Activated CD4-positive, alpha-beta memory T cell treated with anti-CD3 and anti-CD28 coated beads, Interleukin-2, amount 10 ng/mL, durations not matched to agents 7 days and 5 days (primary cell): ENCODE measurements at places on chromosomes 6 and 20. TPM values are rescaled to one million over a fixed set of nuclear protein-coding genes. Genes with fewer than 3 reads are reported as not detected.

SLC16A10 gene
- total RNA-seq, result 1.4 TPM

SMPDL3A gene
- 0.13 TPM for total RNA-seq

APCDD1L gene
- not detected for total RNA-seq

OR2J3 gene
- not detected for total RNA-seq

GRM1 gene
- total RNA-seq, result not detected

EDN3 gene
- 0.25 TPM for total RNA-seq

MUC21 gene
- not detected for total RNA-seq

- H3K27ac ChIP-seq, result no peak overlapping the region
- no peaks in the 10 kb centered on the region for H3K4me1 ChIP-seq
- H3K36me3 ChIP-seq, result no peaks in the 10 kb centered on the region
- DNase-seq, result no peak
- peaks cover 45% of the 10 kb centered on the region for H3K27me3 ChIP-seq
Measured at GRCh38 chr6:40844246-40844645, 194.8 kb downstream of the UNC5CL start.

- no peak overlapping the region for H3K4me3 ChIP-seq
- H3K36me3 ChIP-seq, result no peaks in the 10 kb centered on the region
- H3K27ac ChIP-seq, result no peak overlapping the region
Measured at GRCh38 chr6:10368861-10369260, 46.0 kb downstream of the TFAP2A start.

DNA sequence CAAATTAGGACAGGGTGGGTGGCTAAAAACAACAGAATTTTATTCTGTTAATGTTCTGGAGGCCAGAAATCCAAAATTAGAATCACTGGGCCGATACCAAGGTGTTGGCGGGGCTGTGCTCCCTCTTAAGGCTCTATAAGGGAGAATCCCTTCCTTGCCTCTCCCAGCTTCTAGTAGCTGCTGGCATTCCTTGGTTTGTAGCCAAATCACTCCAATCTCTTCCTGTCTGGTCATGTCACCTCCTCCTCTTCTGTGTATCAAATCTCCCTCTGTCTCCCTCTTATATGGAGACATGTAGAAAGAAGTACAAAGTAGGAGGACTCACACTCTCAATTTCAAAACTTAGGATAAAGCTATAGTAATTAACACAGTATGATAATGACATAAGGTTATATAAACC is 102.9 kb upstream of the SIRPA start:
- no peaks in the 10 kb centered on the region for H3K4me1 ChIP-seq
- no peak overlapping the region for H3K4me3 ChIP-seq
- DNase-seq, result no peak
- H3K36me3 ChIP-seq, result no peaks in the 10 kb centered on the region
- peaks cover 48% of the 10 kb centered on the region for H3K27me3 ChIP-seq

DNA sequence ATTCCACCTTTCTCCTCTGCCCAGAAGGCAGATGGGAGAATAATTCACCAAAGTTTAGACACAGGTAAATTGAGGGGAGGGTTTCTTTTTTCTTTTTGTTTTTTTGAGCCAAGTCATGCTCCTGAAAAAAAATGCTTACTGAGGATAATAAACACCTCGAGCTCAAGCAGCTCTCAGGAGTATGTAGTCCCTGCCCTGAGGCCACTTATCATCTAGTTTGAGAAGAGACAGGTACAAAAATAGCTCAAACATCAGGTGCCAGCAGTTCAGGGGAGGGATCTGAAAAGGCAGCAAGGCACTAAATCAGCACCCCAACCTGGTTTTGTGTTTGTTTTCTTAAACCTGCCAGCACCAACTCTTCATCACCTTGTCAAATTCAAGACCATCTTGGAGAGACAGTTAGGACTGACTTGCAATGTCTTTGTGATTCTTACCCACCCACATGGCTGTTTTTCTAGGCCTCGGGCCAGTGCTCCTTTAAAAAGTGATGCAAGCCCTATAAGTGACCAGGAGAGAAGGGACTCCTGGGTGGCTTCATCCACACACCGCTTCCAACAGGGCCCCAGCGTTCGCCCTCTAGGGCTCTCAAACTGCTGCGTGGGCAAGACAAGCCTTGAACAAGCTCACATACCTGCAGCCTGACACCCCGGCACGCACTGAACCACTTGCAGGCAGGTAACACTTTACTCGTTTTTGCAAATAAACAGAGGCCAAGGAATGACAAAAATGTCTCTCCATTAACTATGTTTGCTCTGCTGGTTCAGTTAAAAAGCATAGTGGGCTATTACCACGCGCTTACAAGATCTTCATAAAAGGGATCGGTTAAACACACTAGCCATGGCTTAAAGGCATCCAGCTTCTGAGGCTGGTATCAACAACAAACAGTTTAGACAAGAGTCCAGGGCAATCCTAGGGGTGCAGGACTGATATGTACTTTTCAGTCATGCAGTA is 13.9 kb downstream of the JAG1 start:
- no peak overlapping the region for H3K4me3 ChIP-seq
- H3K27me3 ChIP-seq, result peaks cover 51% of the 10 kb centered on the region
- H3K4me1 ChIP-seq, result no peaks in the 10 kb centered on the region
- H3K27ac ChIP-seq, result no peak overlapping the region

DNA sequence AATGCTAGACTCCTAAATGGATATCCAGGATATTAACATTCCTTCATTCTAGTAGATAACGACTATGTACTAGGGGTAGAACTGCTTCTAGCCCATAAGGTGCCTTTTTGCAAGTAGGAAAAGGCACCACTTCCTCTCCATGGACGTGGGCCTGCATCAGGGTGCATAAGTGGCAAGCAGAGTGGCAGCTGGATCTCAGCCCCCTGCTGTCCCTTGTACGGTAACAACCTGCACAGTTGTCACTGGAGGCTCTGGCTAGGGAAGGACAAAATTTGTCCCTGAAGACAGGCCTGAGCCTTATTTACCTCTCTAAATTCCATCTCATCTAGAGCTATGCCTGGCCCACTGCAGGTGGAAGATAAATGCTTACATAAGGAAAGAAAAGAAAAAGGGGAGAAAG is 42.5 kb upstream of the SAYSD1 start:
- no peaks in the 10 kb centered on the region for H3K27me3 ChIP-seq
- no peak overlapping the region for H3K27ac ChIP-seq
- peaks cover 12% of the 10 kb centered on the region for H3K4me1 ChIP-seq
- DNase-seq, result no peak
- no peak overlapping the region for H3K4me3 ChIP-seq
- peaks cover 6% of the 10 kb centered on the region for H3K36me3 ChIP-seq

- no peaks in the 10 kb centered on the region for H3K4me1 ChIP-seq
- H3K27ac ChIP-seq, result no peak overlapping the region
- no peak overlapping the region for H3K4me3 ChIP-seq
- H3K27me3 ChIP-seq, result no peaks in the 10 kb centered on the region
- H3K36me3 ChIP-seq, result no peaks in the 10 kb centered on the region
Measured at GRCh38 chr6:126947070-126947469, 171.4 kb upstream of the RSPO3 start.

GRCh38 chr6:5751525-5752390 is 255.0 kb downstream of the NRN1 start:
- no peak for DNase-seq
- H3K27ac ChIP-seq, result no peak overlapping the region
- peaks cover 7% of the 10 kb centered on the region for H3K36me3 ChIP-seq
- no peak overlapping the region for H3K4me3 ChIP-seq
- no peaks in the 10 kb centered on the region for H3K27me3 ChIP-seq

GRCh38 chr6:104788400-104788799 is 71.3 kb downstream of the HACE1 start:
- peak overlapping the region; percentile 11 for H3K4me3 ChIP-seq
- H3K4me1 ChIP-seq, result peaks cover 44% of the 10 kb centered on the region
- peak overlapping the region; percentile 71 for H3K27ac ChIP-seq
- DNase-seq, result no peak
- H3K36me3 ChIP-seq, result peaks cover 18% of the 10 kb centered on the region

DNA sequence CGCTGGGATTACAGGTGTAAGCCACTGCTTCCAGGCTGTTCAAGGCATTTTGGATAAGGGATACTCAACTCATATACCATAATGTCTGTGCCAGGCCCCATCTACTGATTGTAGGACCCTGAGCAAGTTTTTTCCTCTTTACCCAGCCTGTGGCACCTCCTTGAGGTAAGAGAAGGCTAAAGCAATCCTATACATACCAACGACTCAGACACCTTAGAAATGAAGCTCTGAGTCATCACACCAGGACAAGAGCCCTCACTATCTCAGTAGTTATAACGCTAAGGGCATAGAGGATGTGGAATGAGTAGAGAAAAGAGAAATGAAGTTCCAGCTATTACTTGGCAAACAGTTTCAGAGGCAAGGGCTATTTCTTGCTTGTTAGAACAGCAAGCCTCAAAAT is 16.9 kb downstream of the NDRG3 start:
- H3K36me3 ChIP-seq, result no peaks in the 10 kb centered on the region
- peak overlapping the region; percentile 54 for H3K27ac ChIP-seq
- no peak for DNase-seq
- H3K4me1 ChIP-seq, result peaks cover 30% of the 10 kb centered on the region
- no peak overlapping the region for H3K4me3 ChIP-seq

DNA sequence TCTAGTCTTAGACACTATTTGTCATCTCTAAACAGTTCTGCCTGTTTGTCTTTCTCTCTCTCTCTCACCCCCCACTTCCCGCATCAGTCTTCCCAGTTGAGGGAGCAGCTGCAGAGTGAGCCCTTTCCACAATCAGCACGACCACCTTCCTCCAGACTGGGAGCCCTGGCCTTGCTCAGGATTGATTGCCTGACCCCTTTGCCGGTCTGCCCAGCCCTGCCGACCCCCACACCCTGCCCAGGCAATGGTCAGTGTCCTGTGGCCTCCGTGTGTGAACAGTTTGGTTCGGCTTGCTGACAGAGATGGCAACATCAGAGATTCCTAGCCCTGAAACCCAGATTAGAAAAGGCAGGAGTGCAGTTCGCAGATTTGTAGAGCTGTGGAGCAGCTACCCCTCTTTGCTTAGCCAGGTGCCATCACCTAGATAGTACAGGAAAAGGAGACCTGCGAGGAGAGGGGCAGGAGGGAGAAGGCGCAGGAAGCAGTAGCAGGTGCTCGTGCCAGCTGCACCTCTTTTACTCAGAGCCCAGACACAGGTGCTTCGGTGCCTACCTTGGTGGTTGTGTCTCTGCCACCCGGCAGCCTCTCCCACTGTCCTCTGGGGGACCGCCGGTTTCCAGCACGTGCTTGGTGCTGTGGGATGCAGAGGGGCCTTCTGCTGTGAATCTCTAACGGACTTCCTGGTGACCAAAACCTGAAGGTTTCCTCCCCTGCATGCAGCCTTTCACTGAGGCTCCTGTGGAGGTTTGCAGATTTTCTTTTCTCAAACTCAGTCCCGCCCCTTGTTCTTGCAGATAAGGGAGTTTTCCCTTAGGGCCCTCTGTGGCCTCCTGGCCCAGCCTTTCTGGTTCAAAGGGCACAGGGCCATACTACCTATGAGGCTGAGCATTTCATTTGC is 92.4 kb downstream of the SCML4 start:
- DNase-seq, result no peak
- H3K27me3 ChIP-seq, result peaks cover 25% of the 10 kb centered on the region
- peaks cover 16% of the 10 kb centered on the region for H3K36me3 ChIP-seq
- peak overlapping the region; percentile 74 for H3K4me3 ChIP-seq

DNA sequence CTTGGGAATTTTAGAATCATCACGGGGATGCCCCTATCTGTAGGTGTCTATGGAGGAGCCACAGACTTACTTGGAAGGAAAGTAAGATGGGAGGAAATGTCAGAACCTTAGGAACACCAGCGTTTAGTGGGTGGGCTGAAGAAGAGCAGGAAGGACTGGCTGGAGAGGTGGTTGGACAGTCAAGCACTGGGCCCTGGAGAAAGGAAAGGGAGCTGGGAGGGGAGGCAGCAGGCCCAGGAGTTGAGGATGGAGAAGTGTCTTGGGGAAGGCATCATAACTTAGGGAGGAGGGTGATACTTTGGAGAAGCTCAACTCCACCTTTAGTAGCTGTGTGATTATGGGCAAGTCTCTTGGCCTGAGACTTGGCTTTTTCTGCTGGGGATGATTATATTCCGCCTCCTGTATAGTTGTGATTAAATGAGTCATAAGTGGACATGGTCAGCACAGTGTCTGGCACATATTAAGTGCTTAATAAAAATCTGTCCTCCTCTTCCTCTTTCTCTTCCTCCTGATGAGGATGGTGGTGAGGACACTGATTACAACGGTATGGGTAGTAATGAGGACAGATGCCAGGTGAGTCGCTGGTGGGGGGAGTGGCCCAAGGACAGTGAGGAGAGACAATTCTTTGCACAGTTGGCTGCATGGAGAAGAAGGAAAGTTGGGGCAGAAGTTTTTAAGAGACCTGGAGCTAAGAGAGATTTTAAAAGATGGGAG is 125.7 kb downstream of the TOX2 start:
- no peaks in the 10 kb centered on the region for H3K36me3 ChIP-seq
- H3K27me3 ChIP-seq, result peaks cover 76% of the 10 kb centered on the region
- no peaks in the 10 kb centered on the region for H3K4me1 ChIP-seq

DNA sequence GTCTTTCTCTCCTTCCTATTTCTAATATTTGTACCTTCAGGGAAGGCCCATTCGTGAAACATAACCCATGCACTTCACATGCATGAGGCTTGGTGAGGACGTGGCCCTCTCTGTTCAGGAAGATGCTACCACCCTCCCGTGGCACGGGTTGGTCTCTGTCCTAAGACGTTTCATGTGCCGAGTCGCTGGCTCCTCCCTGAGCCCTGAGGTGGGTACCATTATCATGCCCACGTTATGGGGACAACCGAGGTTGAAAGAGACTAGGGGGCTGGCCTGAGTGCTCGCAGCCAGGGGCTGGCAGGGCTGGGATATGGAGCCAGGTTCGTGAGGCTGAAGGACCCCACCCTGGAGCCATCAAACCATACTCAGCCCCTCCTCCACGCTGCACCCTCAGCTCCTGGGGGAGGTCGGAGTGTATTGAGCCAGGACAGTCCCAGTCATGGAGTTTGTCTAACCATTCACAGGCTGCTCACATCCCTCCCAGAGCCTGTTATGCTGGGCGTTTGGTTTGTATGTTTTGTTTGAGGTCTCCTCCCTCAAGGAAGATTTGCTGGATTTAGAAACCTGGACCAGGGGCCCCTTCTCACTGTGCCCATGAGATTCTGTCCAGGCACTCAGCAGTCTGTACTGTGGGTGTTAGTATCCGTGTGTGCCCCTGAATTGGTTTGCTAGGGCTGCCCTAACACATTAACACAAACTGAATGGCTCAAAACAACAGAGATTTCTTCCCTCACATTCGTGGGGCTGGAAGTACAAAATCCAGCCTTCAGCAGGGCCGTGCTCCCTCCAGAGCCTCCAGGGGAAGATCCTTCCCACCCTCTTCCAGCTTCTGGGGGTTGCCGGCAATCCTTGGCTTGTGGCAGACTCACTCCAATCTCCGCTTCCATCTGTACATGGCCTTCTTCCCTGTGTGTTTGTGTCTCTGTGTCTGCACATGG is 88.3 kb downstream of the ANKRD60 start:
- peak; percentile 5 for DNase-seq
- H3K27me3 ChIP-seq, result peaks cover 21% of the 10 kb centered on the region
- no peak overlapping the region for H3K4me3 ChIP-seq
- no peak overlapping the region for H3K27ac ChIP-seq
- no peaks in the 10 kb centered on the region for H3K4me1 ChIP-seq
